GM10248 (cell line): ENCODE measurements at places on chromosomes 5 and 9.

DNA sequence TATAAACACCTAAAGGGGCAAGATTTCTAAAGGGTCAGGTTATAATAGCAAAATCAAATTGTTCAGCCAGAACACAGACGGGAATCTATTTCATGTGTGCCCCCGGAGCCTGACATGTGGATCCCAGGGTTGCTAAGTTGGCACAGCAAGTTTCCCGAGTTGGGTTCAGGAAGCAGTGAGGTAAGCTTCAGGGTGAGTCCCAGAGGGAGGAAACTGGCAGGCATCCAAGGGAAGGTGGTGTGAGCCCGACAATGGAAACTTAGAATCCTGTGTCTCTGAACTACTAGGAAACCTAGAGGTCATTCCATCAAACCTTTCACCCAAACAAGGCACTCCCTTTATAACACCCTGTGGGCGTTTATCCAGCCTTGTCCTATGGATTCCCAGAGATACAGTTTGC lies 98.4 kb downstream of the ADRB2 start:
- DNase-seq: no peak

GRCh38 chr9:118482306-118482705 lies 778.1 kb downstream of the TLR4 start:
- no peak for DNase-seq

DNA sequence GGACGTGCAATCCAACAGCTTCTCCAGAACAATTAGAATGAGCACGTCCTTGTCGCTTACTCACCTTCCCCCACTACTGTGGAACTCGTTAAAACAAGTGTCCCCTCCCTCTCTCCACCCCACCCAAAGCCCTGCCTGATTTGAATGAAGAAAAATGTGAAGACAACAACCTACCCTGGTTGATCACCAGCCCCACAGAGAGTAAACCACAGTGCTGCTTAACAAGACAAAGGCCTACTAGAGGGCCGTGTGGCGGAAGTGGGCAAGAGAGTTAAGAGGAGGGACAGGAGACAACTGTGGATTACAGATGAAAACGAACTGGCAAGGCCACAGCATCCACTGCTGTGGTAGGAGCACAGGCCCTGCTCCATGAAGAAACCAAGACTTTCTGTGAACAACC lies 51.1 kb downstream of the CDK5RAP2 start:
- no peak for DNase-seq

DNA sequence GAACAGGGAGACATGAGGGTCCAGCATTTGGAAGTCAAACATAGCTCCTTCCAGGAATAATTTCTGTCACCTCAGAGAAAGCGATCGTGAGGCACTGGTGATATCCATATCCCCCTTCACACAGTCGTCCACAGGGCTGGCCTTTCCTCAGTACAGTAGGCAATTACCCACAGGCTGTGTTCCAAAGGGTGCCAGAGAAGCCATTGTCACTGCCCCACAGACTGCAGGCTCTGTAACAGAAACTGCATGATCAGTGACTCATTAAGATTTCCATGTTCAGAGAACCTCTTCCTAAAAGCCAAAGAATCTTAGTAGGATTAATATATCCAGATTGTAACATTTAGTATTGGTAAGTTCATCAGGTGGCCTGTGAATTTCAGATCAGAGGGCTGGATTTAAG lies 127.6 kb downstream of the RPS23 start:
- DNase-seq: no peak

DNA sequence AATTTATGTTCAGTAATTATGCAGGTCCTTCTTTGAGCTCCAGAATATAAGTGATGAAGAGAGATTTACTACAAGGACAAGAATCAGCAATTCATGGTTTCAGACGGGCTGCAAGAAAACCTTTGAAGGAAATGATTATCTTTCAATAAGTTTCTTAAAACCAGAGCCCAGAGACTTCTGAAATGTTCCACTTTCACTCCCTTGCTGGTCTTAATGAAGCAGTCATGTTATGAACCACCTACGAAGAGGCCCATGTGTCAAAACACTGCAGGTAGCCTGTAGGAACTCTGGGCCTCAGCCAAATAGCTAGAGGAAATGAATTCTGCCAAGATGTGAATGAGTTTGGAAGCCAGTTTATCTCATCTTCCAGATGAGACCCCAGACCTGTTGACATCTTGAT lies 505.9 kb upstream of the MEF2C start:
- no peak for DNase-seq

- DNase-seq: no peak
These were observed 1.3 kb upstream of the DMRT3 start for GRCh38 chr9:974996-975739.

DNA sequence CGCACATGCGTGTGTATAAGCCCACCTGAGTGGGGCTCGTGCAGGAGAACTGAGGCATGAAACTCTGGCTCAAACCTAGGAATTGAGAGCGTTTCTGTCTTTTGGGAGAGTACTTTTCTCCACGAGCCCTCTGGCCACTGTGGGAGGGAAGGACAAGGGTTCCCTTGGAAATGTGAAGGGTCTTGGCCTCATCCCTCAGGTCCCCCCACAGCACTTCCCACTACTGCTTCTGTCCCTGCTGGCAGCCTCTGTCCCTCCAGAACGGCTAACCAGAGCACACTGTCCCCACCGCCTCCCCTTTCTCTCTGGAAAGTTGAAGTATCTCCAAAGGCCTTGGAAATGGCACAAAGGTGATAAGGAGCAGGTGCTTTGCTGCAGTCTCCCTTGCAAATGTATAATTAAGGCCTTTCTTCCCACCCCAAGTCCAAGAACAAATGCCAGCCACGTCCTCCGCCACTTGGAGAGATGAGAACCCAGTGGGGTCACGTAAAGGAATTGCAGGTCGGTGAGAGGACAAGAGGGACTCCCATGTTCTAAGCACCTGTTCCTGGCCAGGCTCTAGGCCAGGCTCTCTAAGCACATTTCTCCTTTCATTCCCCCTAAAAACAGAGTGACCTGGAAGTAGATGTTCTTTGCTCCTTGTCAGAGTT lies 107.9 kb upstream of the LMX1B start:
- no peak for DNase-seq

DNA sequence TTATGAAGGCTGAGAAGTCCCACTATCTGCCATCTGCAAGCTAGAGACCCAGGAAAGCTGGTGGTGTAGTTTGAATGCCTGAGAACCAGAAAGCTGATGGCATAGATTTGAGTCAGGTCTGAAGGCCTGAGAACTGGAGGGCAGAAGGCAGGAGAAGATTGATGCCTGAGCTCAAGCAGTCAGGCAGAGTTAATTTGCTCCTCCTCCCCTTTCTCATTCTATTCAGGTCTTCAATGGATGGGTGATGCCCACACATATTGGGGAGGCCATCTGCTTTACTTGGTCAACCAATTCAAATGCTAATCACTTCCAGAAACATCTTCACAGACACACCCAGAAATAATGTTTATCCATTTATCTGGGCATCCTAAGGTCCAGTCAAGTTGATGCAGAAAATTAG lies 87.6 kb upstream of the CPLX2 start:
- DNase-seq: no peak

- DNase-seq: no peak
These were observed 126.7 kb upstream of the EGFLAM start for GRCh38 chr5:38131686-38132085.

GRCh38 chr9:128917151-128917849 lies 3.5 kb upstream of the PHYHD1 start:
- no peak for DNase-seq

GRCh38 chr9:26675035-26675434 lies 217.6 kb downstream of the CAAP1 start:
- DNase-seq: no peak

DNA sequence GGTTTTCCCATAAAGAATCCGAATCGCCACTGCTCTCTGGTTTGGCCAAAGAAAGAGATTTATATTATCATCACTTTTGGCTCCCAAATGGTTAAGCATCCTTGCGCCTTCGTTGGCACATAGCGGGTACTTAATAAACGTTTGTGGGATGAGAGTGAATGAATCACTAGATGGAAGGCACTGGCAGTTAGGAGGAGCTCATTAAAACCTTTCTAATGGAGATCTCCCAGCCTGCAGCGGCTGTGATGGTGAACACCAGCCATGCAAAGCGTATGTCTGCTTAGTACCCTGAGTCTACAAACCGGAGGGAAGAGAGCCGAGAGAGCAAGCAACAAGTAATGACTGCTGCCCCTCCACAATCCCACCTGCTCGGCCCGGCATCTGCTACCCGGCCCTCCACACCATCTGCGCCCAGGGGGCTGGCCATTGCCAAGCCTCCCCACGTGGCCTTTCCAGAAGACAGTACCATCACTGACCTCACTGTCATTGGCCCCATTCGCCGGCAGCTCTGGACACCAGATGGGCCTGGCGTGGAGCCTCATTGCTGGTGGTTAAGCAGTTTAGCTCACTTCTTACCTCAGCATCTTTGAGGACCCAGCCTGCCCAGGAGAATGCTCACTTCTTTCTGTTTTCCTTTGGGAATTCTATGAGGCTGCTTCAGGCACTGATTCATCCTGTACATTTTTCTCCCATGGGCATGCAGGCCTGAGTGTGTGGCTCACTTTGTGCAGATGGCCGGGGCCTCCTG lies 39.3 kb upstream of the ANKRD33B start:
- no peak for DNase-seq

DNA sequence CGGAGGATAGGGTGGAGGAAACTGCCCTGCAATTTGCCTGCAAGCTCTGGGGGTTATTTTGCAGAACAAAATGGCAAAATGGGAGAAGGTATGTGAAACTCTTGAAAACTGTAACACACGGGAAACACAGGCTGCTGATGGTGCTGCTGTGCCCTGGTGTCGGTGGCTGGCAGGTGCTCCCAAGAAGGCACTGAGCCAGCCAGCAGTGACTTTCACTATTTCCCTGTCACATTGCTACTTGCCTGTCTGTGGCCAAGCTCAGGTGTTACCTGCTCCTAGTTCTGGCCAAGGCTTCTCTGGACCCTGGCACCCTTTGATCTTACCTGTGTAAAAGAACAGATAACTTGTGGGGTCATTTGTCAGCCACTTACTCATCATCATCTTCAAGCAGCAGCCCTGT lies 102.2 kb downstream of the CMYA5 start:
- no peak for DNase-seq

DNA sequence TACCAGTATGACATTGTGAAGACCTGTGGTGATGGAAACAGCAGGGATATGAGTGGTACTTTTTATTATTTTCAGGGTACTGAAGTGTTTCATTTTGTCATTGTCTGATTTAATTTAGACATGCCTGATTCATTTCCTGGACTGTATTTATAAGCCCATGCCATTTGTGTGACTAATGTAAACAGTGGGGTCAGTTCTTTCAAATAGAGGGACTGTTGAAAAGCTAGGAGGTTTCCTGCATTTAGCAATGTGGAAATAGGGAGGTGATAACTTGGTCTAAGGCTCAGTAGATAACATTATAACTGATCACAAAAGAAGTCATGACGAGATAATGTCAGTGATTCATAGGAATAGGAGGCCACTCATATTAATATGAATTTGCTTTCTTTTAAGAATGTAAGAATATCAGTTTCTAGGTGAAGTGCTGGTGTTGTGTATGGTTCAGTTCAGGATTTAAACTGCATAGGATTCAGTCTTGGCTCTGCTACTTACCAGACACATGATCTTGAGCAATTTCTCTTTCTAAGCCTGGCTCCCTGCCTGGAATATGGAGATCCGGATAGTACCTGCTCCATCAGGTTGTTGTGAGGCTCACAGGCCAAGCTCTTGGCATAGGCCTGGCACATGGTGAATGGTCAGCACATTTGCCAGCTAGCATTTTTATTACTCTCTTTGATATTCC lies 7.5 kb downstream of the RASGRF2 start:
- no peak for DNase-seq
